ENCODE measurements at places on chromosomes 7 and 10. TPM values are rescaled to one million over a fixed set of nuclear protein-coding genes. Genes with fewer than 3 reads are reported as not detected.

The BCAP29 gene
- 46.5 TPM for polyA plus RNA-seq

The SPDYE1 gene
- polyA plus RNA-seq, result not detected

The IFT22 gene
- 6.0 TPM for polyA plus RNA-seq

The LRRC18 gene
- not detected for polyA plus RNA-seq

The CACUL1 gene
- polyA plus RNA-seq, result 41.4 TPM

The SYCE1 gene
- polyA plus RNA-seq, result 0.25 TPM

The SFTPA1 gene
- not detected for polyA plus RNA-seq

The DCLRE1C gene
- polyA plus RNA-seq, result 9.3 TPM

The FXYD4 gene
- polyA plus RNA-seq, result not detected

The ZNF722 gene
- not detected for polyA plus RNA-seq

The BHLHA15 gene
- polyA plus RNA-seq, result not detected

The NOC3L gene
- polyA plus RNA-seq, result 7.8 TPM

The ACTL6B gene
- polyA plus RNA-seq, result not detected

The GRM3 gene
- not detected for polyA plus RNA-seq

The CNPY1 gene
- polyA plus RNA-seq, result not detected

The CTAGE6 gene
- not detected for polyA plus RNA-seq

The ITGA8 gene
- polyA plus RNA-seq, result not detected

The ACBD5 gene
- 31.5 TPM for polyA plus RNA-seq

The CCDC172 gene
- polyA plus RNA-seq, result not detected

The CCSER2 gene
- polyA plus RNA-seq, result 81.3 TPM

The HMX2 gene
- not detected for polyA plus RNA-seq

The ZNF92 gene
- 14.4 TPM for polyA plus RNA-seq

The SLC18A3 gene
- polyA plus RNA-seq, result not detected

The ZNF735 gene
- polyA plus RNA-seq, result not detected

The EPDR1 gene
- polyA plus RNA-seq, result 6.9 TPM

The FFAR4 gene
- polyA plus RNA-seq, result not detected

The CPED1 gene
- not detected for polyA plus RNA-seq

The CTAGE8 gene
- polyA plus RNA-seq, result not detected

The ITIH5 gene
- polyA plus RNA-seq, result not detected

The CCT6A gene
- polyA plus RNA-seq, result 91.0 TPM

The SPDYE2 gene
- polyA plus RNA-seq, result 0.22 TPM

The INMT gene
- not detected for polyA plus RNA-seq

The SEC61A2 gene
- polyA plus RNA-seq, result 1.8 TPM

The OR2A1 gene
- polyA plus RNA-seq, result not detected

The CCL24 gene
- polyA plus RNA-seq, result not detected

The C10orf62 gene
- polyA plus RNA-seq, result not detected

The ZMIZ1 gene
- polyA plus RNA-seq, result 9.5 TPM
